ENCODE measurements at places on chromosomes 16 and 17.
A peak's percentile ranks its signal among the peaks of the same experiment; 100 is the strongest.

GRCh38 chr17:40447806-40448205 is 4.6 kb downstream of the IGFBP4 start:
- DNase-seq, result no peak

- no peak for DNase-seq
Measured at GRCh38 chr17:20228860-20229259, 219.7 kb downstream of the SPECC1 start.

- no peak for DNase-seq
Measured at GRCh38 chr16:74165566-74166080, 131.0 kb upstream of the PSMD7 start.

DNA sequence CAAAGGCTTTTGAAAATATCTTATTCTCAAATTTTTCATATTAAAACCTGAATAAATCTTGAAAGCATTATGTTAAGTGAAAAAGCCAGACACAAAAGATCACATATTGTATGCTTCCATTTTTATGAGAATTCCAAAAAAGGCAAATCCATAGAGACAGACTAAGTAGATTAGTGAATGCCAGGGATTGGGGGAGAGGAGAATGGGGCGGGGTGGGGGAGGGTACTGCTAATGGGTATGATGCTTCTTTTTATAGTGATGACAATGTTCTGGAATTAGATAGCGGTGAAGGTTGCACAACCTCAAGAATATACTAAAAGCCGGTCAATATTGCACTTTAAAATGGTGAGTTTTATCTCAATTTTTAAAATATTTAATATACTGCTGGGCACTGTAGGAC is 44.0 kb downstream of the XPO6 start:
- DNase-seq, result no peak

DNA sequence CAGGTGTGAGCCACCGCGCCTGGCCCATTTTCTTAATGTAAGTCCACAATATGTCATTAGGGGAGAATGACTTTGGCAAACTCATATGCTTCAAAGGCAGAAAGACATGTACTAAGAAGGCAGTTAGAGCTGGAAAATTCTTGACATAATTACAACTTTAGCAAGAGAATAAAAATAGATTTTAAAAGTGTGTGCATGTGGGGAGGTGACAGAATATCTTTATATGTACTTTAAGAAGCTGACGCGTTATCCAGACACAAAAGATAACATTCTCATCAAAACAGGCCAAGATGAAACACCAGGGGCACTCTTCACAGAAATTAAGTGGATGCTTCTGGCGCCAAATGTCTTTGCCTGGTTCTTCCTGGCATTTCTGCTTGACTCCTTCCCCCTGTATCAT is 28.2 kb downstream of the GJC1 start:
- no peak for DNase-seq

DNA sequence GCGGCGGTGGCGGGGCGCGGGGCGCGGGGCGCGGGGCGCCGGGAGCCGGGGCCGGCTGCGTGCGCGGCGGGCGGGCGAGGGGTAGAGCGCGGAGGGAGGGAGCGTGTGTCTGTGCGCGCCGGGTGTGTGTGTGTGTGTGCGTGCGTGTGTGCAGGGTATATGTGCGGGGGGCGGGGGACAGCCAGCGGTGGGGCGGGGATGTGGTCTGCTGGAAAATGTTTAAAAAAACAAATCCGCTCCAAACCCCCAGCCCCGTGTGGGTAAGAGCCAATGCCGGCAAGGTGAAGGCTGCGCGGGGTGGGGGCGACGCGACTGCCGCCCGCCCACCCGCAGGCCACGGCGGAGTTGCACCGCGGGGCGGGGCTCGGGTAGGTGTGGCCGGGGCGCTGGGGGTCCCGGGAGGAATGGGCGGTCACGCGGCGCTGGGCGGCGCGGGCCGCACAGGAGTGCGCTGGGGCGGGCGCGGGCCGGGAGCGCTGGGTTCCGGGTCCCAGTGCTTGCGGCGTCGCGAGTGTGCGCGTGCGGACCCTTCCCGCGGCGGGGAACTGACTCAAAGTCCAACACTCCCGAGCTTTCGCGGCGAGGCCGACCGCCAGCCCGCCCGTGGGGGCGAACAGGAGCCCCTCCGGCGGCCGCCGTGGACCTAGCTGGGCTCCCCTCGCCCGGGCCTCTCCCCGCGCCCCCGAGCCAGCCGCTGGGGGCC is at the start of gene CYGB:
CYGB (minus strand) TSS at position 132 of the 703 bp plus-strand sequence. CDS start 167 bp downstream, outside the sequence.
- DNase-seq, result no peak

- peak; percentile 3 for DNase-seq
Measured at GRCh38 chr17:11880714-11881113, 116.6 kb downstream of the ZNF18 start.

DNA sequence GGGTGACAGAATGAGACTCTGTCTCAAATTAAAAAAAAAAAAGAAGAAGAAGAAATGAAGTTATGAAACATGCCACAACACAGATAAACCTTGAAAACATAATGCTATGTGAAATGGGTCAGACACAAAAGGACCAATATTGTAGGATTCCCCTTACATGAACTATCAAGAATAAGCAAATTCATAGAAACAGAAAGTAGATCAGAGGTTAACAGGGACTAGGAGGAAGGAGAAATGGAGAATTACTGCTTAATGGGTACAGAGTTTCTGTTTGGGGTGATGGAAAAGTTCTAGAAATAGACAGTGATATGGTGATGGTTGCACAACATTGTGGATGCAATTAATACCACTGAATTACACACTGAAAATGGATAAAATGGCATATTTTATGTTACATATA is 16.3 kb downstream of the RANBP10 start:
- no peak for DNase-seq

- DNase-seq, result peak; percentile 25
Measured at GRCh38 chr17:77769215-77769614, 189.3 kb upstream of the TNRC6C start.

GRCh38 chr17:65633988-65634387 is 72.5 kb upstream of the AXIN2 start:
- no peak for DNase-seq

DNA sequence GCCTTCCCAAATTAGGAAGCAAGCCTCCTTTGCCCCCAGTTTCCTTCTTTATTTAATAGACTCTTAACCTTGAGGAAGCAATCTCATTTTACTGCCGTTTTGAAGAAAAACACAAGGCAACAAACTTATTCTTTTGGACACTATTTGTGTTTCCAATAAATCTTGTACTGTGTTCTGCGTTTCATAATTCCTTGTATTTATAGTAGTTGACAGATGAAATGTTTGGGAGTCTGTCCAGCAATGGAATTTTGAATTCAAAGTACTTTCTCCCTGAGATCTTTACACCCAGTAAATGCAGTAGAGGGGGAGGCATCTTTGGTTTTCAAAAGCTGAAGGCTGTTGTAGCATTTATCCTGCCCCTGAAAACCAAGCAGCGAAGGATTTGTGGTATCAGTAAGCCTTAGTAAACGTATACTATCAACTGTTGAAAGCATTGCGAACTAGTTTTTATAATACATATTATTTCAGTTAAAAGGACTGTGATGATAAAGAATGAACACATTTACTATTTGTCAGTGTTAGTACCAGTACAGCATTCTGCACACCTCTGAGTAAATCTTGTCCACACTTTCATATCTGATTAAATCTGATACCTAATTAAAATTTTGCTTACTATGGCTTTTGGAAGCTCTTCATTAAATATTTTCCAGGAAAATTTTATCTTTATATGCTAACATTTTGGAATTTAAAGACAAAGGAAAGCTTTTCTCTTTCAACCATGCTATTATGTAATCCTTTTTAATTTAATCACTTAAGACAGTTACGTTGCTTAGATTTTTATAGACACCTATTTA is 83.1 kb downstream of the TNRC6C start:
- DNase-seq, result no peak

GRCh38 chr16:15033309-15033707 is 22.6 kb downstream of the NTAN1 start:
- no peak for DNase-seq

DNA sequence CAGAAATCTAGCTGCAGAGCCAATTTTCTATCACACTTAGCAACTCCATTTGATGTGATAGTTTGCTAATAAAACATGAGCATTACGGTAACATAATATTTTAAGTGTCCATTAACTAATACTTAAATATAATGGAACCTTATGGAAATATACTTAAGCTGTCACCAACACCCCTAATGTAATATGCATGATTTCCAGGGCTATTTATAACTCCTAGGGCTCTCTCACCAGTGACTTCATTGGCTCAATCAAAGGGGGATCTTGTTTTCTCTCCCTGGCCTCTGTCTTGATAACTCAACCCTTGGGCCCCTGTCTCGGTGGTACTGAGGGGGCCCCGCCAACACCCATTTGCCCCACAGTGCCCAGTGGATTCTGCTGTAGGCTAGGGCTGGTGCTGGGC is 170.4 kb downstream of the SALL1 start:
- DNase-seq, result no peak

DNA sequence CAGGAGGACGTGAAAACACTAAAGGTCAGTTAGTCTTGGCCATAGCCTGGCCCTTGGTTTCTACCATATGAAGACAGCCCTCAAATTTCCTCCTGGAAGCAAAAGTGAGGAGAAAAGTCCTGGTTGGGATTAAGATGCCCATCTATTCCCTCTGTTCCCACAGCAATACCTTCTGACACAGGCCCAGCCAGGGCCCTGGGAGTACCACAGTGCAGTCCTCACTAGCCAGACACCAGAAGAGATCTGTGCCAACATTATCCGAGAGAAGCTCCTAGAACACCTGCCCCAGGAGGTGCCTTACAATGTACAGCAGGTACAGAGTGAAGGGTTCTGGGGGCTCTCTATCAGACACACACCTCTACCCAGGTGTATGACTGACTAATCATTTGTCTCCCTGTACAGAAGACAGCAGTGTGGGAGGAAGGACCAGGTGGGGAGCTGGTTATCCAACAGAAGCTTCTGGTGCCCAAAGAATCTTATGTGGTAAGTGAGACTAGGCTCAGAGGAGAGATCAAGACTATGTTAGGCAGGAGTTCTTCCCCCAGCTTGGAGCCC is 4.1 kb downstream of the ERAL1 start:
- no peak for DNase-seq

DNA sequence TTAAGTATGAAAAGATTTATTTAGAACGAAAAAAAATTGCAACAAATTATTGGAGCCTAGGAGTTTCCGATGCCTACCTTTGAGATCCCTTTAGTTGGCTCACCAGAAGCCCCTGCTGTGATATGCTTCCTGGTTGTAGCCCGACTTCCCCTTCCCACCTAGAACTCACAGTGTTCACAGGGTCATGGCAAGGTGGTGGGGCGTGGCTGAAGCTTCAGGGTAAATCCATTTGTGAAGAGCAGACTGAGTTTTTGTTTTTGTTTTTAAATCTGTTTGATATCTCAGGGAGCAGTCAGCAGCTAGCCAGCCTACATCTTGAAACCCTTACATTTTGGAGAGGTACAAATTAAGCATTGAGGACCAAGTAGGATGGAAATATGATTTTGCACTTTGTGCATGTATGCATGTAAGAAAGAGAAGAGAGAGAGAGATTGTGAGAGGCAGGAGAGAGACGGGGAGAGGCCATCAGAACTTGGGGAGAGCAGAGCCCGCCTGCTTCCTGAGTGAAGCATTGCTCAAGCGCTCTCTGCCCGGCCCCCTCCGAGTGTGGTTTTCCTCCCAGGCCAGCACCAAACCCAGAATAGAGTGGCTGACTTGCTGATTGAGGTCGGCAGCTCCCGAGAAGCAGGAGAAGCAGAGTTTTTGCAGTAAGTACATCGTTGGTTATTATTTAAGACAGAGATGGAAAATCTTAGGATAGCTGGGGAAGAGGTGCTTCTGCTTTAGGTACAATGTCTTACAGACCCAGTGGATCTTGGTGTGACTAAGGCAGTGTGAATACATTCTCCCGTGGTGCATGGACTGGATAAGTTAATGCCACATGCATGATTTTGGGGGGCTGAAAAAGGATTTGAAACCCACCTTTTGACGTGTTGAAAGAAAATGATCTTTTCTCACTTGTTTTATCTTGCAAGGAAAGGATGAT is 64.2 kb downstream of the SPECC1 start:
- peak; percentile 51 for DNase-seq

DNA sequence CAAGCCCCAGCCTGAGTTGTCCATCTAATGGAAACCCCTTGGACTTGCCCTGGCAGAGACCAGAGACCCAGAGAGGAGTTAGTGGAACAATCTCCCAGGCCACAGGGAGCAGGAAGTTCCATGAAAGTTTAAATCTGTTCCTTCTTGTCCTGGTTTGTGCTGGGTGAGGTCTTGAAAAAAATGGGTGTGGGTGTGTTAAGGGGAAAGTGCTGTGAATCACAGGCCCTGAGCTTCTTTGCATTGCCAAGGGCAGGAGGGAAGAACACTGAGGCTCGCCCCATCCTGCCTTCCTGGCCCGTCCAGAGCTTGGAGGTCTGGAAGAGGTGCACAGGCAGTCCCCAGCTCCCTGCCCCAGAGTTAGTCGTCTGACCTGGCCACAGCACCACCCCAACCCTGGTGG is 2.3 kb downstream of the ADORA2B start:
- DNase-seq, result peak; percentile 72

DNA sequence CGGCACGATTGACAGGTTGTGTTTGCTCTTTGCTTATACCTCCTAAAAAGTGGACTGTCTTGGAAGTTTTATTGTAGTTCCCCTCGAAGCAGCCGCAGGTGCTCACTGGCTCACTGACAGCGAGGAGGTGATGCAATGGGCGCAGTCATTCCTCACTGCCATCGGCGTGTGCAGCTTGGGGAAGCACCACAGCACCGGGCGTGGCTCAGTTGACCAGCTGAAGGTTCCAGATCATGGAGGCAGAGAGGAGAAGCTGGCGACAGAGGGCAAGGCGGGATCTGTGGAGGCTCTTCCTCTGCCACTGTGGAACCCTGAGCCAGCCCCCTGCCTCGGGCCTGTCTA is 72.1 kb upstream of the TNRC6C start:
- DNase-seq, result no peak

GRCh38 chr16:30783280-30784109 is 3.5 kb downstream of the ZNF629 start:
- no peak for DNase-seq

DNA sequence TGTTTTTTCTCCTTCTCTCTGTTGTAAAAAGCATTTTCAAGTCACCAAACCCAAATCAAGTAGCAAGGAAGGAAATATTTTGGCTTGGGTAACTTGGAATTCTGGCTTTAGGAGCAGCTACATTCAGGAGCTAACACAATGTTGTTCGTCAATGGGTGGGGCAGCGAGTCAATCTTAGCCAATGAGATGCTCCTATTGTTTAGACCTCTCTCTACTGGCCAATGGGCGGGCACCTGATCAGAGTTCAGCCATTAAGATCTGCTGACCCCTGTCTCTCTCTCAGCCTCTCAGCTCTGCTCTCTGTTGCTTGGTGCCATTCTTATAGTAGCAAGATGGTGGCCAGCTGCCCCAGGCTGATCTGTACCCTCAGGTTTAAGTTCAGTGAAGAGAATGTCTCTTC is 83.2 kb downstream of the IRX3 start:
- DNase-seq, result no peak

DNA sequence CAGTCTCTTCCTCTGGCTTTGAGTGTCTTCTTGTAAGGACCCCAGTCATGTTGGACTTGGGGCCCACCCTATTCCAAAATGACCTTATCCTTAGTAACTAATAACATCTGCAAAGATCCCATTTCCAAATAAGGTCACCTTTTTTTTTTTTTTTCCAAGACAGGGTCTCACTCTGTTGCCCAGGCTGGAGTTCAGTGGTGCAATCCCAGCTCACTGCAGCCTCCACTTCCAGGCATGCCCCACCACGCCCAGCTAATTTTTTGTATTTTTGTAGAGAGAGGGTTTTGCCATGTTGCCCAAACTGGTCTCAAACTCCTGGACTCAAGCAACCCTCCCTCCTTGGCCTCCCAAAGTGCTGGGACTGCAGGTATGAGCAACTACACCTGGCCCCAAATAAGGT is 118.8 kb upstream of the GSE1 start:
- no peak for DNase-seq
